ENCODE measurements at places on chromosomes 11 and 22. TPM values are rescaled to one million over a fixed set of nuclear protein-coding genes. Genes with fewer than 3 reads are reported as not detected.

GRCh38 chr22:40050258-40050657 lies 55.5 kb downstream of the FAM83F start:
- no peaks in the 10 kb centered on the region for H3K27me3 ChIP-seq
- H3K4me1 ChIP-seq: peaks cover 74% of the 10 kb centered on the region
- no peak for DNase-seq
- H3K36me3 ChIP-seq: peaks cover 5% of the 10 kb centered on the region

GRCh38 chr11:22920939-22921565 lies 60.8 kb upstream of the CCDC179 start:
- no peak overlapping the region for H3K4me3 ChIP-seq
- no peaks in the 10 kb centered on the region for H3K27me3 ChIP-seq
- no peaks in the 10 kb centered on the region for H3K4me1 ChIP-seq
- no peak for DNase-seq

- H3K27me3 ChIP-seq: no peaks in the 10 kb centered on the region
- DNase-seq: no peak
- H3K27ac ChIP-seq: peak overlapping the region; percentile 97
- peak overlapping the region; percentile 69 for H3K4me3 ChIP-seq
- H3K4me1 ChIP-seq: peaks cover 56% of the 10 kb centered on the region
Measured at GRCh38 chr11:65887723-65888162, 528 bp downstream of the FIBP start.

- no peaks in the 10 kb centered on the region for H3K4me1 ChIP-seq
- H3K27me3 ChIP-seq: no peaks in the 10 kb centered on the region
- H3K27ac ChIP-seq: no peak overlapping the region
- no peak for DNase-seq
- no peak overlapping the region for H3K4me3 ChIP-seq
Measured at GRCh38 chr11:119886667-119887230, 157.7 kb upstream of the NECTIN1 start.

- H3K4me3 ChIP-seq: no peak overlapping the region
- H3K36me3 ChIP-seq: no peaks in the 10 kb centered on the region
- H3K27me3 ChIP-seq: peaks cover 26% of the 10 kb centered on the region
- no peak for DNase-seq
- no peaks in the 10 kb centered on the region for H3K4me1 ChIP-seq
Measured at GRCh38 chr11:12724301-12725054, 50.3 kb downstream of the TEAD1 start.

DNA sequence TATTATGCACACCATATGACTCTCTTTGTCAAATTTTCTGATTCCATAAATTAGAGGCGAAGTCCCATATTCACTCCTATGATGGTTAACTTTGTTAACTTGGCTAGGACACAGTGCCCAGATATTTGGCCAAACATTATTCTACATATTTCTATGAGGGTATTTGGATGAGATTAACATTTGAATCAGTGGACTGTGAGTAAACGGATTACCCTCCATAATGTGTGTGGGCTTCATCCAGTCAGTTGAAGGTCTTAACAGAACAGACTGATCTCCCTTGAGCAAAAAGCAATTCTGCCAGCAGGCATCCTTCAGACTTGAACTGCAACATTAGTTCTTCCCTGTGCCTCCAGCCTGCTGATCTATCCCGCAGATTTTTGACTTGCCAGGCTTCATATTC lies 69.9 kb downstream of the FZD4 start:
- H3K4me3 ChIP-seq: no peak overlapping the region
- H3K27ac ChIP-seq: no peak overlapping the region
- no peaks in the 10 kb centered on the region for H3K36me3 ChIP-seq
- H3K27me3 ChIP-seq: no peaks in the 10 kb centered on the region

GRCh38 chr11:59154610-59155009 lies 12.0 kb downstream of the FAM111A start:
- H3K36me3 ChIP-seq: peaks cover 2% of the 10 kb centered on the region
- DNase-seq: no peak
- H3K27ac ChIP-seq: no peak overlapping the region
- peaks cover 16% of the 10 kb centered on the region for H3K4me1 ChIP-seq
- H3K4me3 ChIP-seq: no peak overlapping the region

DNA sequence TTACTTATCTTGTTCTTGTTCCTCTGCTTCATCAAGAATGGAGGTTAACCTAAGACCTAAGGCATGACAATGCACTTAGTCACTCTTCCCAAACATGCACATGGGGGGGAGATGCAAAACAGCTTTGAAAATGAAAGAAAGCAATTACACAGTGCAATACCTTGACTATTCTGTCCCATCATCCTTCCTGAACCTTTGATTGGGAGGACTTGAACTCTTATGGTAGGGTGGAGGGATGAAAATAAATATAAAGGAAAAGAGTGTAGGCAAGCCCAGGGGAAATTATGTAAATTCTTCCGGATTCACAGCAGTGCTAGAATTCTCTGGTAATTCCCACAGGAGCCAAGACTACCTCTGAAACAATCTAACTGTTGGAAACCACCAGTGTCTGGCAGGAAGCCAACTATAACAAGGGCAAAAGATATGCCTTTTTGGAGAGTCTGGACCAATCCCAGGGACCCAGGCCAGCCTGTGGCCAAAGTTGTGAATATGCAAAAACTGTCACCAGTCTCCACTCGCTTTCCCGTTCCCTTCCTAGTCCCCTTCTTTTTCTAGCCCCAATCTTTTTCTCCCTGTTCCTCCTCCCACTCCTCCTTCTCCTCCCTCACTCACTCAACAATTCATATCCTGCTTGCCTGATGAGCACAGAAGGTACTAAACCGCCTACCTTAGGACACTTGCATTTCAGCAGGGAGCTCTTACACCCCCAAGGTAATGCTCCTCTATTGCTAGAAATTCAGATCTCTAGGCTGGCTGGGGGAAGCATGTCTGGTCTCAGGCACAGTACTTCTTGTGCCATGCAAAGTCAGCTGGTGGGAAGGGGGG lies 2.5 kb upstream of the RCN1 start:
- H3K4me1 ChIP-seq: peaks cover 15% of the 10 kb centered on the region
- no peaks in the 10 kb centered on the region for H3K36me3 ChIP-seq
- no peak overlapping the region for H3K4me3 ChIP-seq
- no peak overlapping the region for H3K27ac ChIP-seq
- H3K27me3 ChIP-seq: peaks cover 29% of the 10 kb centered on the region

GRCh38 chr11:85756401-85757200 lies 54.3 kb downstream of the SYTL2 start:
- no peaks in the 10 kb centered on the region for H3K36me3 ChIP-seq
- H3K4me3 ChIP-seq: peak overlapping the region; percentile 27
- peaks cover 50% of the 10 kb centered on the region for H3K4me1 ChIP-seq
- peak; percentile 48 for DNase-seq

DNA sequence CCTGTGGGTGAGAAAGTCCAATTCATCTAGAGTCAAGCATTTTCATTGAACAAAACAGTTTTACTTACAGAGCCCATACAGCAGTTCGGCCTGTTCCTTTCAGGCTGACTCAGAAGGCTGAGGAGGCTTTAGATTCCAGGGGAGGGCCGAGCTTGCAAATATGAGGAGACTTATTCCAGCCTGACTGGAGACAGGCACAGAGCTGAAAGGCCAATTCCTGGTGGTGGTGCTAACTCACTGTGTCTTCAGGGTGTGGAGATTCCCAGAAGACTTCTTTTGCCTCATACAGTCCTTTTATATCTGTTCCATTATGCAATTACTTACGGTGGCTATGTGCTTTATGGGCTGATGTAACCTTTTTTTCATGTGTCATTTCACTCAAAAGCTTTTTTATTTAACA lies at the start of gene OR51E2:
OR51E2 (minus strand) TSS at position 269 of the 400 bp plus-strand sequence. CDS start 15,142 bp downstream, outside the sequence.
- no peaks in the 10 kb centered on the region for H3K4me1 ChIP-seq
- no peaks in the 10 kb centered on the region for H3K36me3 ChIP-seq
- H3K27me3 ChIP-seq: no peaks in the 10 kb centered on the region
- no peak within 1 kb of the TSS for H3K4me3 ChIP-seq

DNA sequence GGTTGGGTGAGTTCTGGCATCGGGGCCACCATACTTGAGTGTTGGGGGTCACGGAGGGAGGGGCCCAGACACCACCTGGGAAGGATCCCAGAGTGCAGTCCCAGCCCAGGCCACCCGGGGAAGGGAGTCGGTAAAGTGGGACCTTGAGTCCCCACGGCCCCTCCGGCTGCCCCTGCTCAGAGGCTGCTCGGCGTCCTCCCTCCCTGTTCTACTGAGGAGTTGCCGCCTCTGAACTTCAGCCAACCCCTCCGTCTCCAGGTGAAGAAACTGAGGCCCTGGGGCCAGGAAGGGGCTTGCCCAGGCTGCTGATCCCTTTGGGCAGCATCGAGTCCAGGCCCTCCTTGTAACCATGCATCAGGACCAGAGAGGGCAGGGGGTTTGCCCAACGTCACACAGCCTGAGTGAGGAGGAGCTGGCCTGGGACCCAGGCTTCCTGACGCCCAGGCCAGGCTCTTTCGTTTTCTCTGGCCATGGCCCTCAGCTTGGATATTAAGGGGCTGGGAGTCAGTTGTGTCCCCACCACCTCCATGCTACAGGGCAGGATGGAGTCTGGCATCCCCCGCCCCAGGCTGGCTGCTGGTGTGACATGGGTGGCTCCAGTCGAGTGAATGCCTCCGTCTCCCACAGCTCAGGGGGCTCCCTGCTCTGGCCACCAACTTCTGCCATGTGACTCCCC lies 1.3 kb downstream of the PARVG start:
- no peak for DNase-seq
- H3K4me3 ChIP-seq: peak overlapping the region; percentile 77
- H3K27me3 ChIP-seq: no peaks in the 10 kb centered on the region

DNA sequence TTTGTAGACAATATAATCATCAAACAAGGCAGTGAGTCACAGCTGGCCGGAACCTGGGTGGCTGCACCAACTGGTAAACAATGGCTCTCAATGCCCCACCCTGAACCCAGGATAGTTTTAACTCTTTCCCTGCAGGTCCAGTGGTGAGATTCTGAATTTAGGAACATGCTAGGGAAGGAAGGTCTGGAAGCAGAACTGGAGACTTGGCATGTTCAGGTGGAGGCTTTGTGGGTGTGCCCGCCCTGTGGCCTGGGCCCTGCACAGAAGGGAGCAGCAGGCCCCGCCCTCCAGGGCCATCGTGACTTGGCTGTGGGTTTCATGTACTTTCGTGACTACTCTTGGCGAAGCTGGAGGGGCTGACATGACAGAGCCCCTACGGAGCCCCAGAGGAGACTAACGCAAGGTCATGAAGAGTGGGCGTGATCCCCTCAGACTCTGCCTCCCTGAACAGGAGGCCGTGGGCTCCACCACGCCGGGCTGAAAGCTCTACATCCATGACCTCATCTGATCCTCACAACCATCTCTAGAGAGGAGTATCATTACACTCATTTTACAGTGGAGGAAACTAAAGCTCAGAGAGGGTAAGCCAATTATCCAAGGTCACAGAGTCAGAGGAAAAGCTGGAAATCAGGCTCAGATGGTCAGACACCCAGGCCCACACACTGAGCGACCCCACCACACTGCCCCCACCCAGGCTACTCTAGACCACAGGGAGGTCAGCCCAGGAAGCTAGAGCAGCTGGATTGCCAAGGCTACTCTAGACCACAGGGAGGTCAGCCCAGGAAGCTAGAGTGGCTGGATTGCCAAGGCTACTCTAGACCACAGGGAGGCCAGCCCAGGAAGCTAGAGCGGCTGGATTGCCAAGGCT lies 27.3 kb downstream of the MAFF start:
- H3K4me3 ChIP-seq: no peak overlapping the region
- H3K36me3 ChIP-seq: peaks cover 15% of the 10 kb centered on the region
- H3K4me1 ChIP-seq: no peaks in the 10 kb centered on the region
- H3K27ac ChIP-seq: no peak overlapping the region

Gene TSPO
- 562 TPM for polyA plus RNA-seq

Gene GTSE1
- polyA plus RNA-seq: 0.17 TPM

Gene PLET1
- polyA plus RNA-seq: not detected

Gene POTEH
- polyA plus RNA-seq: not detected

All from CD4-positive, CD25-positive, alpha-beta regulatory T cell (primary cell).